ENCODE measurements at places on chromosomes 6 and 20.

GRCh38 chr6:159063549-159063948, 18.8 kb upstream of the TAGAP start:
- no peak for DNase-seq

GRCh38 chr6:19998541-19998940, 161.4 kb downstream of the ID4 start:
- DNase-seq: no peak

DNA sequence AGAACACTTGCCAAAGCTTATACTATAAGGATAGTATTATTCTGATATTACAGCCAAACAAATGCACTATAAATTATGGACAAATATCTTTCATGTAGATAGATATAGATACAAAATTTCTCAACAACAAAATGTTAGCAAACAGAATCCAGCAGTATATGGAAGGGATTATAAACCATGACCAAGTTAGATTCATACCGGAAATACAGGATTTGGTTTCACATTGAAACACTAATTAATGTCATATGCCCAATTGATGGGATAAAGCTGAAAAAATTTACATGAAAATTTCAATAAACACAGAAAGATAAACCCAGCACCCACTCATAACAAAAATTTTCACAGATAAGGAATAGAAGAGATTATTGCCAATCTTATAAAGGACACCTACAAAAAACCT, 770.3 kb upstream of the SLC35B3 start:
- DNase-seq: no peak

GRCh38 chr6:82869493-82869892, 196.1 kb downstream of the UBE3D start:
- no peak for DNase-seq

GRCh38 chr20:9572670-9573069, 58.3 kb downstream of the LAMP5 start:
- DNase-seq: no peak

DNA sequence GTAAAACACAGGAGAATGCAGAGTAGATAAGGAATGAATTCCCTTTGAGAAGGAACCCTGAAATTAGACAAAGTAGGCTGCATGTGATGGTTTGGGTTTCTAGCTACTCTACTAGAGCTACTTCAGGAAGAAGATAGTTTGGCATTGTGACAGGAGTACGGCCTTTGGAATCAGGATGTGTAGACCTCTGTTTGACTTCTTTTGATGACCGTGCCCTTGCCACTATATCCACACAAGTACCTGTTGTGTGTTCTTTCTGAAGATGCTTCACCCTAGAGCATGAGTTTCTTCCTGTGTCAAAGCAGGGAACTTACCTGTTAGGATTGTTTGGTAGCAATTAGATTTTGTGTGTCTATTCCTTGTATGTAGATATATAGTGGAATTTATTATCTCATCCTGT, 41.7 kb downstream of the CD2AP start:
- peak; percentile 22 for DNase-seq

DNA sequence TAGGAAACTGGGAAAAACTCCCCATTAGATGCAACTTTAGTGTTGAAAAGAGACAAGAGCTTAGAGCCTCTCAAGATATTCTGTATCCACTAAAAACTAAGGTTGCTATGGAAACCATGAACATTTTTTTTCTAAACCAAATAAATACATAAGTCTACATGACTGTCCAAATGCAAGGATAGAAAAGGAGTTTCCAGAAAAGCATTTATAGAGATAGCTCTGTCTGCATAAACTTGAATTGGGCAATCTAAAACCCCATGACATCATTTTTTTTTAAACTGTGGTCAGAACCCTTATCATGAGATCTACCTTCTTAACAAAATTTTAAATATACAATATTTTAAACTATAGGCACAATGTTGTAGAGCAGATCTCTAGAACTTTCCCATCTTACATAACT, 36.4 kb upstream of the FAM83B start:
- DNase-seq: no peak

- peak; percentile 46 for DNase-seq
Measured at GRCh38 chr20:49186535-49187329, 1.4 kb downstream of the STAU1 start.

DNA sequence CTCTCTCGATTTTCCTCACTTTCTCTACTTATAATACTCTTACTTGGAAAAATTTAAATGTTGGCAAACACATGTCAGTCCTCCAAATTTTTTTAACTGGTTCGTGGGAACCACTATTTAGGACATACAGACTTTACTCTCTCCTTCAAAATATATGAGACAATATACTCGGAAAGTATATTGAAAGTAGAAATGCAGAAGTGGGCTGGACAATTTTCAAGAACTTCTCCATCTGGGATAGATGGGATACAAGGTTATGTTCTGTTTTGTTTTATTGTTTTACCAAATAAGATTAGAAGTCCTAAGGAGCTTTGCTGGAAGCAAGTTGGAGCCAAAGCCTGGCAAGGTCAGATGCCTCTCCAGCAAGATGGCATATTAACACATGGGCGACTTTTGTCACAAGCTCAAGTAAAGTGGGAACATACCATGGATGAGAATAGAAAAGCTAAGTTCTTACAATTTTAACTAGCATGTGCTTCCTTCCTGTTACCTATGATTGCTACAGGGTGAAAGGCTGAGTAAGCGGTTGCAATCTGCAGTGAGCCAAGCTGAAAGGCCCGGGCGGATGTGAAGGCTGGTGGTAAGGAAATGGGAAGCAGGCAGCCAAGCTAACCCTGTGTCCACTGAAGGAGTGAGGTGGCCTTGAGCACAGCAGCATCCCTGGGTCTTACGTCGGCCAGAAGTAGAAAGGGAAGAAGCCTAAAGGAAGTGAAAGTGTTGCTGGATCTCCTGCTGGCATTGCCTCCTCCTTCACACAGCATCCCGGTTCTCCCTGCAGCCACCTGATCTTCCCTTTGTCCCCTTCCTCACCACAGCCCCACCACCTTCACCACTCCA, 7.1 kb downstream of the MAP3K5 start:
- peak; percentile 52 for DNase-seq

DNA sequence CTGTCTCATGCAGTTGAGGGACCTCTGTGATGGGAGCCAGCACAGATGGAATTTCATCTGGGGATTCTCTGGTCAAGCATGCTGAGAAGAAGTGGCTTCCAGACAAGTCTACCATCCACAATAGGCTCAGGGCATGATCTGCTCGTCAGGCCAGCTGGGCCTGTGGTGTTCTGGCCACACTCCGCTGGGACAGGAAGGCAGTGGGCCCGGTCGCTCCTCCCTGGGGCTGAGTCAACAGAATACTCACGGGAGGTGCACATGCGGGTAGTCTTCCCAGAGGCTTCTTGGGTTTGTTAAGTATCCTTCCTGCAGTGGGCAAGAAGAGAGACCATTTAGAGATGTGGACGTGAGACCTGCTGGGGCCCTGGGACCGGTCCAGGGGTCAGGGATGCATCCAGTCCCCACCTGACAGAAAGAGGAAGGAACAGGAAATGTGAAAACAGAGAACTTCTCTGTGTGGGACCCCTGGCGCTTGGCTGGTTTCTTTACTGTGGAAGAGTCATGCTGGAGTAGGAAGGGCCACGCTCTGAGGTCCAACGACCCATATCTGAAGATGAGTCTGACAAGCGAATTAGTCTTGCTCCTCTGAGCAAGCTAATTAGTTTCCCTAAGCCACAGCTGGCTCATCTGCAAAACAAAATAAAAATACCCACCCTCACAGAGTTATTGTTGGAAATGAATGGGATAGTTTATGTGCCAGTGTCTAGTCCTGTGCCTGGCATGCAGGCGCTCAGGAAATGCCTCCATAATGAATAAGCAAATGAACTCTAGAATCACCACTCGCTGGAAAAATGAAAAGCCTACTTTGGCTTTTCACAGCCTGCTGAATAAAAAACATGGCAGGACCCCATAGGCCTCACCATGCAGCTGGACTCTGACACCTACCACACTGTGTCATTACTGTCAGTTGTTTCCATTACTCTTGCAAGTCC, 67.3 kb downstream of the TRAM2 start:
- DNase-seq: no peak

GRCh38 chr20:10550204-10551118, 115.4 kb downstream of the SLX4IP start:
- no peak for DNase-seq

DNA sequence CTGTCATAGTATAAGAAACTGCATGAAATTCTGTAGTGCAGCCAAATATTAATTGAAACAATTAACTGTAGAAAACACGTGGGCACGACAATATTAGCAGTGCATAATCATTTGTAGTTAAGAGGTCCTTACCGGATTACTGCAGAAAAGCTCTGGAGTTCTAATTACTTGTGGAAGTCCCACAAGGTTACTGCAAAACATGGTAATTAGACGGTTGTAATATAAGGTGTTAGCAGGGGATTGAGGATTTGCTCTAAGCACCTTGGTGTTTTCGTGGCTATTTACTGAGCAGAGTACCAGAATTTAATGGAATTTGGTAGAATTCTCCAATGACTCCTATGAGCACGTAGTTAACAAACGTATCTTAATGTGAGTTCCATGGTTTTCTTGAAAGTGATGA, 473.6 kb upstream of the AGPAT4 start:
- no peak for DNase-seq

DNA sequence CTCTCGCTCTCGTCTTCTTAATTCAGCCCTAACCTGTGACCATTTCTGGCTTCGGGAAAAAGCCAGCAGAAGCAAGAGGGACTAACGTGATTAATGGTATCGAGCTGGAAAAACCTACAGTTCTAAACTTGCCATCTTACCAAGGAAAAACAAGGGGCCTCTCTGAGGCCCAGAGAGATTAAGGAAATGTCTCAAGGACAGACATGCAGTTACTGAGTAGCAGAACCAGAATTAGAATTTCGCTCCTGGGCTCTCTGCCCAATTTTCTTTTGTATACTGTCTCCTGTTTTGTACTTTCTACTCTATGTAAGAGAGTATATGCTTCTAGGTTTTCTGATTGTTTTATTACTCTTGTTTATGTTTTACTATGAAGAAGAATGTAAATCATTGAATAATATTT, 67.8 kb upstream of the LTV1 start:
- DNase-seq: no peak

GRCh38 chr6:14711704-14712379, 534.0 kb upstream of the JARID2 start:
- no peak for DNase-seq

- DNase-seq: no peak
Measured at GRCh38 chr6:4860387-4860786, 84.2 kb downstream of the CDYL start.

- no peak for DNase-seq
Measured at GRCh38 chr6:159466926-159467325, 226.1 kb downstream of the SOD2 start.

DNA sequence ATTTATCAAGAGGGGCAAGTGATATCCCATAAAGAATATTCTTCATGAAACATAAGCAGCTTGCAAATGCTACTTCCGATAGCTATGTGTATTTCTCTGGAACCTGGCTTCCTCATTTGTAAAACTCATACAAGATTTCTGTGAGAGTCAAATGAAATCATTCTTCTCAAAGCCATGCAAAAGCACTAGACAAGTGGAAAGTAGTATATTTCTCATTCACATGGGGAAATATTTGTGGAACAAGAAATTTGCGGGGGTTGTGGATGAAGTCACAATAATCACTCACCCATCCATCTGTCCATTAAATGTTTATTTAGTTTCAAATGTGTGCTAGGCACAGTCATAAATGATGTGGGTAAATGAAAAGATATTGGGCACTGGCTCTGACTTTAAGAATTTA, 150.5 kb downstream of the IPCEF1 start:
- no peak for DNase-seq

- no peak for DNase-seq
Measured at GRCh38 chr6:159931846-159932245, 37.0 kb upstream of the IGF2R start.

GRCh38 chr6:54299542-54300269, 8.5 kb upstream of the TINAG start:
- DNase-seq: no peak

- no peak for DNase-seq
Measured at GRCh38 chr20:48234951-48235350, 449.7 kb upstream of the SULF2 start.

GRCh38 chr20:64100946-64101688, 6.2 kb downstream of the NPBWR2 start:
- DNase-seq: no peak

DNA sequence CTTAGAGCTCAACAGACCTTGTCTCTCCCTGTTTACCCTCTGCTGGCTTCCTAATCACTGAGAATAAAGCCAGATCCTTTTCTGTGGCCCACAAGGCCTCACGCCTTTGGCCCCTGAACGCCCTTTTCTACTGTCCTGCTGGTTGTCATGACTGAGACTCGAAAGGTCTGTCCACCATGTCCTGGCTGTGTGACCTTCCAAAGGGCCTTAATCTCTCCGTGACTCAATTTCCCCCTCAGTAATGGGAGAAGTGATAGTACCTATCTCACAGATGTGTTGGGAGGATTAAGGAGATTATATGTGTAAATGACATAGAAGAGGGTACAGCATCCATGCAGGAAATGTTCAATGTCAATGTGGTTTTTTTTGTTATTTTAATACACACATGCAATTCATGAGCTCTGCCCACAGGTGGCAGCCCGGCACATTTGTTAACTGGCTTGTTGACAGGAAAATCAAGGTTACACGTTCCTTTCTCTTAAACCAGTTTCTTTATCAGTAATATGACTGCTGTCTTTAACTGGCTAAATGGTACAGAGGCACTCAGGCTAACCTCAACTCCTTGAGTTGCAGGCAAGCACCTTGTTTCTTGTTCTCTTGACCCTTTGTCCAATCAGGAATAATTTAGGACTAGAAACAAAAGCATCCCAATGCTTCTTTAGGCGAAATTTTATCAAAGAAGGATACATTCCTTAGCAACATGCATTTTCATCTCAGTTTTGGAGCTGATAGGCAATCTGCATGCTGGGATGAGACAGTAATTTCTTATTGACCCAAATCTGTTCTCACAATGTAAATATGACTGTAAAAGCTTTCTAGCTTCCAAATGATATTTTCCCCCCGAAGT, 16.6 kb downstream of the SLC22A1 start:
- DNase-seq: peak; percentile 33

GRCh38 chr6:108118359-108118724, 43.8 kb upstream of the OSTM1 start:
- no peak for DNase-seq

- DNase-seq: no peak
Measured at GRCh38 chr20:45113865-45114264, 1.1 kb downstream of the WFDC5 start.

- DNase-seq: no peak
Measured at GRCh38 chr6:3612341-3613041, 139.0 kb downstream of the PXDC1 start.

DNA sequence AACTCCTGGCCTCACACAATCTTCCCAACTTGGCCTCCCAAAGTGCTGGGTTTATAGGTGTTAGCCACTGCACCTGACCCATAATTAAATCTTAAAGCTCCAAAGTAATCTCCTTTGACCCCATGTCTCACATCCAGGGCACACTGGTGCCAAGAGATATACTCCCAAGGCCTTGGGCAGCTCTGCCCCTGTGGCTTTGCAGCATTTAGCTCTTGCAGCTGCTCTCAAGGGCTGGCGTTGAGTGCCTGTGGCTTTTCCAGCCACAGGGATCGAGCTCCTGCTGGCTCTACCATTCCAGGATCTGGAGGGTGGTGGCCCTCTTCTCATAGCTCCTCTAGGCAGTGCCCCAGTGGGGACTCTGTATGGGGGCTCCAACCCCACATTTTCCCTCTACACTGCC, 49.3 kb upstream of the CD2AP start:
- no peak for DNase-seq
